ENCODE measurements at places on chromosomes 13 and 19.
A peak's percentile ranks its signal among the peaks of the same experiment; 100 is the strongest.

DNA sequence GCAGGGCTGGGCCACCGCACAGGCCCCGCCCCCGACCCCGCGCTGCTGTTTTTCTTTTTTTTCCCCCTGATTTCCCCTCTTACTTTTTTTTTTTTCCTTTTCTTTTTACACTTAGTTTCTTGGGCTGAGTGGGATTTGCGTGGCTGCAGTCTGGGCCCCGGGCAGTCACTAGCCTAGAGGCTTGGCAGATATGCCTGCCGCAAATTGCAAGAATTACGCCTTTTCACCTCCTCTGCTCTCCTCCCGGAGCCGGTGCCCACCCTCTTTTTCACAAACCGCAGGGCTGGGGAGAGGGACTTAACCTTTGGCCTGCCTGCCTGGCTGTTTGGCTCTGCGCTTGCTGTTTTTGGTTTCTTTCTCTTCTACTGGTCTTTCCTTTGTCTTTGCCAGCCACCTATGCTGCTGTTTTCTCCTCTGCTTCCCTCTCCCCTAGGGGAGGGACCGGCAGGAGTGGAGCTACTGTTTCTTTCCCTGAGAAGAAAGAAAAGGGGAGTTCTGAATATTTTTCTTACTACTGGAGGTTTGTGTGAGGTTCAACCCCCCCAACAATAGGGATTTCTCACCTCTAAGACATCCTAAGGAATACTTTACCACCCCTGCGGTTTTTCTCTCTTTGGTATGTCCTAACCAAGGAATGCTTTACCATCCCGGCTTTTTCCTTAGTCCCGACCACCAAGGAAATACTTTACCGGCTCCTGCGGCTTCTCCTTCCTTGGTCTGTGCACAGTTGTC is 11.0 kb downstream of the ZNF552 start:
- no peak for DNase-seq

DNA sequence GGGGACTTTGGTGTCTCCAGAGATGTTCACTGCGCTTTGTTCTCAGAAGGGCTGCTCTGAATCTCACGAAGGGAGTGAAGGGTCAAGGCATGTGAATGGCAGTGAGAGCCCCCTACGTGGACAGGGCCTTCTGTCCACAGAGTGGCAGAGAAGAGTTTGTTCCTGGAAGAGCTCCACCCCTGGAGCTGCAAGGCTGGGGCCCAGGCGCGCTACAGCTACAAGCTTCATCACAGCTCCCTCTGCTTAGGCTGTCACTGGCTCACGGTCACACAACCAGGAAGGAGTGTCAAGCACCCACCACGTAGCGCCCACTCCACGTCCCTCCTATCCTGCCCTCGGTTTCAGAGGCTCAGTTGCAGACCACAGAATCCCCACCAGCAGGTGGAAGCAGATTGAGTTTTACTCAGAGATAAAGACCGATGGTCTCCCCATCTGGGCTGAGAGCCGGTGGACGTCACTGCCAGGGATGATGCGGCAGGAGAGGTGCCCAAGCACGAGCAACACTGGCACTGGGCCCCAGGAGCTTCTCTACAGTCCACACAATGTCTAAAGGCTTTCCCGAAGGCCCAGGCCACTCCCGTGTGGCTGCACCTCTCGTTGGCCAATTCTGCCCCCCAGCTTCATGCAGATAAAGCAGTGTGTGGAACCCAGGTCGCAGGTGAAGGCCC is 23.0 kb upstream of the TFDP1 start:
- DNase-seq, result no peak

DNA sequence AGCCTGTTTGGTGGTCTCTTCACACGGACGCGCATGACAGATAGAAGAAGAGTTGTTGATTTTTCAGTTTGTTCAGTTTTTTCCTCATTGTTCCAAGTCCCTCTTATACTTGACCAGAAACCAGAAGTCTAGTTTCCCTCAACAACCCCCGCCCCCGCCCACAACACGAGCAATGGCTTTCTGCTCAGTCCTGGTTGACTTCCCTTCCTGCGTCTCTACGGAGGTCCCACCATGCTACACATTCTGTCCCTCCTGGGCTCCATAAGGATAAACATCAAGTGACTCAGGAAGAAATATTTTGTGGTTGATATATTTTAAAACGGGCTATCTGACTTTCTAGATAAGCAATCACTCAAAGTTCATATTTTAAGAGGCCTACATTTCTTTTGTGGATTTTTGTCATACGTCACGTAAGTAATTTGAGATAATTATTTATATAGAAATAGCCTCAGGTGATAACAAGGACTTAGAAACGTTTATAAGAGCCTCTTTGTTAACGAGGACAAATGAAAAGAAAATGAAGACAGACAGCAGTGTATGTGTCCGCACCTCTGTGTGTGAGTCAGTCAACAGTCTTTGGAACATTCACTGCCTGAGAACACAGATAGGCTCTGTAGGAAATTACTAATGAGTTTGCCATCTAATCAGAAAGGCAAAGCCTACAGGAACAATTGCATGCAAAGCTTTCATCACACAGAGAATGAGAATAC is 214.4 kb downstream of the RAP2A start:
- DNase-seq, result no peak

DNA sequence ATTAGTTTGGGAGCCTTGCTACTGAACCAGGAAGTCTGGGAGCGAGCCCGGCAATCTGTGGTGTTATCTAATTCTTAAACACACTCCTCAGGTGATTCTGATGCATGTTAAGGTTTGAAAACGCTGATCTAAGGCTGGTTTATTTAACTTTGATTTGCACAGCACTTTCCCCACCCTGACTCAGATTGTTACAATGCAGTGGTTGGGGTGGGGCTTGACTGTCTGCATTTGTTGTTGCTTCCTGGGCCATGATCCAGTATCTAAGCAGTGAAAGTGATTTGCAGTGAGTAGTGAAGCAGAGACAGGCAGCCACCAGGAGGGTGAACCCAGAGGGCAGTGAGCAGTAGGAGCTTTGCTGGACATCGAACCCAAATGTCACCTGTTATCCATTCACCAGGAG is 81.6 kb upstream of the ARGLU1 start:
- no peak for DNase-seq

DNA sequence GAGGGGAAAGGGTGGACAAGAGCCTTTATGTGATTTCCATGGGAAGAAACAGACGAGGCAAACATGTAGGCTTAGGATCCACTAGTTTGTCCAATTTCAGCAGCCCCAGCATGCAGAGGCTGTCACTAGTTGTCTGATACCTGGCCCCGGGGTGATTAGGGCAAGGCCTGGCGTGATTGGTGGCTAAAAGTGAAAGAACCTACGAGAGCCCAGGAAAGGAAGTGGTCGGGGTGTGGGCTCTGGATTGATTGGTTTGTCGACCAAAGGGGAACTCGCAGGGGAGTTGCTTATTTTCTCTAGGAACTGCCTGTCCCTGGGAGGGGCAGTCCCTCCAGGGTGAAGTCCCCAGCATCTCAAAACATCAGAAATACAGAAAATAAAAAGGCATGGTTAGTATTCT is 64.2 kb upstream of the UQCRFS1 start:
- peak; percentile 16 for DNase-seq

Measured in T-helper 9 cell (primary cell).